Kidney (tissue), 22 donors: ENCODE measurements at places on chromosomes 5 and 9. TPM values are rescaled to one million over a fixed set of nuclear protein-coding genes. Genes with fewer than 3 reads are reported as not detected.
A peak's percentile ranks its signal among the peaks of the same experiment; 100 is the strongest.

GRCh38 chr5:171776213-171776612 is 9.4 kb upstream of the SMIM23 start:
- no peak for DNase-seq
- H3K27ac ChIP-seq, result no peak overlapping the region
- no peak overlapping the region for H3K4me3 ChIP-seq
- no peaks in the 10 kb centered on the region for H3K4me1 ChIP-seq

GRCh38 chr9:35856206-35856605 is 14.0 kb downstream of the OR13J1 start:
- no peak overlapping the region for H3K4me3 ChIP-seq
- no peak overlapping the region for H3K27ac ChIP-seq
- DNase-seq, result peak; percentile 5
- H3K4me1 ChIP-seq, result no peaks in the 10 kb centered on the region

DNA sequence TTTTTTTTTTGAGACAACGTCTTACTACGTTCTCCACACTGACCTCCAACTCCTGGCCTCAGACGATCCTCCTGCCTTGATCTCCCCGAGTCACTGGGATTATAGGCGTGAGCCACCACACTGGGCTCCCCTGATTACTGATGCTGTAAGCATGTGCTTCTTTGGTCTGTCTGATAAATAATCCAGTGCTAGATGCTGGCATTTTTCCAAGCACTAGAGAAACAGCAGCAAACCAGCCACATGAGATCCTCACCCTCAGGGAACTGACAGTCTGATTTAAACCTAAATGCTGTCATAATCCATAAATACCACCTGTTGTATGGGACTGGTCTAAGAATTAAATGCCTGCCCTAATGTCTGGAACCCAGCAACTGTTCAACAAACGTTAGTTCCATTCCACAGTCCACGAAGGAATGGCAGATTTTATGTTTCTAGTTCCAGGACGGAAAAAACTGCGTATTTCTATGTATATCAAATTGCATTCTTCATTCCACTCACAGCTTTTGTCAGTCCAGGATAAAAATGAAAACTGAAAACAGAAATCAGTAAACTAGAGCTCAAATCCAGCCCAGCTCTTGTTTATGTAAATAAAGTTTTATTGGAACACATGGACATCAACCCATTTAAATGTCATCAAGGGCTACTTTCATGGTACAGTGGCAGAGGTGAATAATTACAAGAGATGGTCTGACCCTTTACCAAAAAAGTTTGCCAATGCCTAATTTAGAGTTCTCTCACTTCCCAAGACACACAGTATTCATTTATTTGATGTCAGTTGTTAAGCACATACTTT is 20.1 kb downstream of the SLC35D2 start:
- no peaks in the 10 kb centered on the region for H3K27me3 ChIP-seq
- no peaks in the 10 kb centered on the region for H3K4me1 ChIP-seq
- H3K36me3 ChIP-seq, result no peaks in the 10 kb centered on the region

GRCh38 chr9:91727316-91727861 is 222.6 kb downstream of the ROR2 start:
- H3K27ac ChIP-seq, result no peak overlapping the region
- no peaks in the 10 kb centered on the region for H3K36me3 ChIP-seq
- H3K4me1 ChIP-seq, result no peaks in the 10 kb centered on the region
- no peak overlapping the region for H3K4me3 ChIP-seq
- H3K27me3 ChIP-seq, result no peaks in the 10 kb centered on the region
- DNase-seq, result peak; percentile 43

GRCh38 chr5:144187699-144188294 is 17.1 kb downstream of the KCTD16 start:
- H3K36me3 ChIP-seq, result no peaks in the 10 kb centered on the region
- DNase-seq, result no peak
- no peaks in the 10 kb centered on the region for H3K27me3 ChIP-seq
- no peaks in the 10 kb centered on the region for H3K4me1 ChIP-seq
- H3K4me3 ChIP-seq, result no peak overlapping the region

The MRNIP gene
- 36.6 TPM for total RNA-seq

- H3K4me1 ChIP-seq, result no peaks in the 10 kb centered on the region
- no peak overlapping the region for H3K27ac ChIP-seq
- DNase-seq, result peak; percentile 55
These were observed 26.0 kb downstream of the SKP2 start for GRCh38 chr5:36177715-36178523.

GRCh38 chr9:3191715-3192114 is 334.1 kb downstream of the RFX3 start:
- DNase-seq, result no peak
- H3K36me3 ChIP-seq, result no peaks in the 10 kb centered on the region
- no peak overlapping the region for H3K4me3 ChIP-seq
- H3K4me1 ChIP-seq, result no peaks in the 10 kb centered on the region
- H3K27ac ChIP-seq, result no peak overlapping the region

DNA sequence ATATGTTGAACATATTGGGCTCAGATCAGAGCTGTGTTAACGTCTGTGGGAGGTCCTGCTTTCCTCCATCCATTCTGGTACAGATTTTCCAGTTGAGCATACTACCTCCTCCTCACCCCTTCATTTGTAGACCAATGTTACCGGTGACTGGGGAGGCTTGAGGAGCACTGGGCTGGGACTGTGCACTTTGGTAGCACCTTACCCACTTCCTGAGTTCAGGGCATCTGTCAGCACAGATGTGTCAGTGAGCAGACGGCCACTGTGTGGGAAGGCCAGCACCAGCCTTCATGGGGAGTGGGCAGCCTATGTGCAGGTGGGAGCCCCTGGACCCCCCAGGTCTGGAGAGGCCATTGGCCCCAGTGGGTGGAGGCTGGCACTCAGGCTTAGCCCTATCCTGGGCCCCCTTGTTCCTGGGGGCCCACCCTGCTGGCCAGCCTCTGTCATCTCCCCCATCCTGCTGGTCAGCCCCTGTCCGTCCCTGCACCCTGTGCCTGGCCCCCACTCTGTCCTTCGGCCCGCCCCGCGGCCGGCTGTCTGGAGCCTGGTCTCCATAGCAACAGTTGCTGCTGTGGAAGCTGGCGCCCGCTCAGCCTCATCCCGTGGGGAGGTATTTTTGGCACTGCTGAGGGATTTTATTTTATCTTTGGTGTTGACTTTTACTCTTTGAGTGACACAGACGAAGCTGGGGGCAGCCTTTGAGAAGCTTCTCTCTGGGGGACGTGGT is 21.3 kb downstream of the WNK2 start:
- H3K27me3 ChIP-seq, result no peaks in the 10 kb centered on the region
- H3K4me1 ChIP-seq, result peaks cover 6% of the 10 kb centered on the region
- H3K27ac ChIP-seq, result no peak overlapping the region

The FRMD3 gene
- total RNA-seq, result 11.0 TPM

The SPINK13 gene
- 1.6 TPM for total RNA-seq

GRCh38 chr5:107783551-107783950 is 112.8 kb upstream of the EFNA5 start:
- no peak for DNase-seq
- no peaks in the 10 kb centered on the region for H3K27me3 ChIP-seq
- no peaks in the 10 kb centered on the region for H3K4me1 ChIP-seq
- H3K36me3 ChIP-seq, result no peaks in the 10 kb centered on the region
- no peak overlapping the region for H3K27ac ChIP-seq

GRCh38 chr5:134175921-134176510 is 734 bp downstream of the SKP1 start:
- DNase-seq, result no peak
- peak overlapping the region; percentile 95 for H3K4me3 ChIP-seq
- no peaks in the 10 kb centered on the region for H3K27me3 ChIP-seq
- H3K4me1 ChIP-seq, result peaks cover 12% of the 10 kb centered on the region
- peaks cover 6% of the 10 kb centered on the region for H3K36me3 ChIP-seq

- H3K4me3 ChIP-seq, result no peak overlapping the region
- H3K4me1 ChIP-seq, result no peaks in the 10 kb centered on the region
- DNase-seq, result no peak
- no peaks in the 10 kb centered on the region for H3K27me3 ChIP-seq
- no peaks in the 10 kb centered on the region for H3K36me3 ChIP-seq
These were observed 133.1 kb upstream of the FBXL7 start for GRCh38 chr5:15366676-15367391.

GRCh38 chr5:20032896-20033295 is 44.9 kb upstream of the CDH18 start:
- H3K27ac ChIP-seq, result no peak overlapping the region
- H3K36me3 ChIP-seq, result no peaks in the 10 kb centered on the region
- no peak for DNase-seq
- no peaks in the 10 kb centered on the region for H3K27me3 ChIP-seq
- no peaks in the 10 kb centered on the region for H3K4me1 ChIP-seq

The EGFL7 gene
- total RNA-seq, result 140 TPM

DNA sequence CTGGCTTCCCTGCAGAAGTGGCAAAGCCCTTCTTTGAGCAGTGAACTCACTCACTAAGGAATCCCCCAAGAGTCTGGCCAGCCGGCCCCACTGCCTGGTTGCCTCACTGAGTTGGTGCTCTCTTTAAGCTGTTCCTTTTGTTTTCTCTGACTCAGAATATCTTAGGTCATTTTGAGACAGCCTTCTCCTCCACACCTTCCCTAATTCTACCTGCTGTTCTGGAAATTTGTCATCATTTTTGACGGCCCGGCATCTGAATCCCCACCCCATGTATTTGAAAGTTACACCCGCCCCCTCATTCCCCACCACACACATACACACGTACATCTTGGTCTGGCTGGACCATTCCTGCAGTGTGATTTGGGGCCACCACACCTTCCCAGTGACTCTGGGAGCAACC is 41.8 kb downstream of the FGF1 start:
- no peak for DNase-seq
- no peak overlapping the region for H3K4me3 ChIP-seq
- H3K27me3 ChIP-seq, result no peaks in the 10 kb centered on the region
- H3K4me1 ChIP-seq, result no peaks in the 10 kb centered on the region
- H3K27ac ChIP-seq, result peak overlapping the region; percentile 36

The CCNI2 gene
- 3.4 TPM for total RNA-seq
